ENCODE measurements at places on chromosomes 3 and 15.

- DNase-seq = no peak
Observed at GRCh38 chr3:37402351-37402750, 228.0 kb upstream of the LRRFIP2 start.

GRCh38 chr15:57278439-57278838, 97.9 kb upstream of the CGNL1 start:
- no peak for DNase-seq

DNA sequence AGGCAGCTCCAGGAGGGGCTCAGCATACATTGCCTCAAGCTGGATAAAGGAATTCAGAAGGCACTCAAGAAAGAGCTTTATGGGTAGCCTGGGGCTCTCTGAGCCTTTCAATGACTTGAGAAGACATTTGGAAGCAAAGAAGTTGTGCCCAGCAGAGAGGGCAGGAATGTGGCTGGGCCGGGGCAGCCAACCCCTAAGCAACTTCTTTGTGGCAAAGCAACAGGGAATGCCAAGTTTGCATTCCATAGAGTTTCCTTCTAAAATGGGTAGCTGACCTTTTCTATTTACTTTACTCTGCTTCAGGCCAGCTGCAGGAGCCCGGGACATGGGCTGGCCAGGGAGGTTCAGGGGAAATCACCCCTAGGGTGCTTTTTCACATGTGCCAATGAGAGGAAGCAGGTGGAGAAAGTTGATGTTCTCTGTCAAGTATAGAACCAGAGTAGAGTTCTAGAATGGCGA, 45.6 kb downstream of the CCDC12 start:
- no peak for DNase-seq

GRCh38 chr3:72385167-72385566, 463.1 kb downstream of the SHQ1 start:
- no peak for DNase-seq

DNA sequence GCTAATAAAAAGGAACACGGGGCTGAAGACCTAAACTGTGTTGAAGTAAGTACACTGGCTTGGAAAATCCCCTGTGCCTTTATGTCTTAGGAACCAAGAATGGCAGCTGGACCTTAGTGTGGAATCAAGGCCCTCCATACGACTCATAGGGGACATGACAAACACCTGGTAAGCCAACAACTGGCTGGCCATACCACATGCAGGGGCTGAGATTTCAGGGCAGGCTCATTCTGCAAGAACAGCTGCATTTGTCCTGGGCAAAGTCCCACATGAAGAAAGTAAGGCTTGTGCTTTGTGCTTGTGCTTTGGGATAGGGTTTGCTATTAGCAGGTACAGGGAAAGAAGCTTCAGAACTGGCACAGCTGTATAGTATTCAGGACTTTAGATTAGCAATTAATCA, 18.0 kb downstream of the ETV5 start:
- no peak for DNase-seq

DNA sequence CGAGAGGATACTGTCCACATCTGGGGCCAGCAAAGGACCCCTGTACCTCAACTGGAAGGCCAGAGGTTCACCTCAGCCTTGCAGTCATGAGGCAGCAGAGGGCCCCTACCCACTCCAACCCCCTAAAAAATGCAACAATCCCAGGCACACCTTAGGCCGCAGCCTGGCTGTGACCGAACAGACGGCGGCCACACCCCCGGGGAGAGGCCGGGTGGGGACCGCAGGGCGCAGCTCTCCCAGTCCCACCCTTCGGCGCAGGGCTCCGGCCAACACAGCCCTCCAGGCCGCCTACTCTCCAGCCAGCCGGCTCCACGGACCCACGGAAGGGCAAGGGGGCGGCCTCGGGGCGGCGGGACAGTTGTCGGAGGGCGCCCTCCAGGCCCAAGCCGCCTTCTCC, 457 bp upstream of the DNAJA4 start:
- DNase-seq = no peak

DNA sequence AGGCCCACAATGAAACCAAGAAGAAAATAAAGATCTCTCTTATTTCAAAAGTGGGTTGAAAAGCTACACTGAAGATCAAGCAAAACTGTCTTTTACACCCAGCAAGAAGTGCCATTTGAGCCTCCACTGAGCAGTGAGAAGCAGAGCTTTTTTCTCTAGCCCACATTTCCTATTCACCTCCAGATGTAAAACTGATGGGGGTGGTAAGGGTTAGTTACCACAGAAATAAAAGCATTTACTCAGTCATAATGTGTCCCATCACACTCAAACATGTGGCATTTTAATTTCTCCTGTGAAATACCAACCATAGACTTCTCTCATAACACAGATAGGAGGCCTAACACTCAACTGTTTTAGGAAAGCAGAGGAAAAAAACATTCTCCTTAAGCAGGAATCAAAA, 21.0 kb downstream of the IFT57 start:
- no peak for DNase-seq

- DNase-seq = peak; percentile 36
Observed at GRCh38 chr3:171044835-171045793, 18.6 kb upstream of the SLC2A2 start.

GRCh38 chr15:42775416-42775815, 38.5 kb upstream of the CDAN1 start:
- DNase-seq = no peak
